ENCODE measurements at places on chromosomes 5 and 9.

- no peak for DNase-seq
Measured at GRCh38 chr9:25917731-25918362, 239.6 kb upstream of the TUSC1 start.

DNA sequence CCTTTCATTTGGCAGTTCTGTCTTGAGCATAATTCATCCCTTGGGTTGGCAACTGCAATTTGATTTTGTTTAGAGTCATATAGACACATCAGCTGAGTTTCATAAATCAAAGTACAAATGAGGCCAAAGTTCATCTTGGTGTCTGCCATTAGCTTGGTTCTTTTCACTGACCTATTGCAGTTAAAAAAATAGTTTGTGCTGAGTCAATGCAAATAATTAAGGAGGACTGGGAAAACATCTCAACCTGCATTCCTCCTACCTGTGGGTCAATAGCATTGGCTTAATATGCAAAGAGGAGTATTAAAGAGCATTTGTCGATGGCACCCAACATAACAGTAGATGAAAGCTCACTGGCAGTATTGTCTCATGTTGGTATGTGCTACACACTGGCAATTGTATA, 1.6 kb downstream of the PKD2L2 start:
- DNase-seq = no peak

DNA sequence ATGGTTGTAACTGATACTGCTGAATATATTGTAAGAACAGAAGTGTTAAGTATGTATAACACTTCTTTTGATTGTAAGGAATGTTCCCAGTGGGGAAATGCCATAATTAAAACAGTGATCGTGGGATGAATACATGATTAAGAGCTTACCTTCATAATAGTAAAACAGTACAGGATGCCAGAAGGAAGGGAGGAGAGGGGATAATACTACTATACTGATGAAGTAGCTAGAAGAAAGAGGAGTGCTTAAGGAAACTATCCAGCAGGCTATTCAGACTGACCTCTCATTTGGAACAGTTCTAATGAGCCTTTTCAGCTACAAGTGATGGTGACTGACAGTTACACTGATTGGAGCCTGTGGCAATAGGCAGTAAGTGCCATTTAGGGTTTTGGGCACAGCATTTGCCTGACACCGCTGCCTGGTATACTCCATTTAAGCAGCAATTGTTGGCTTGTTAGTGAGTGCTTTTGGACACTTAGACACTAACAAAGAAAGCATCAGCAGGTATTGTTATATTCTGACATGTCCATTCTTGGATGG, 33.8 kb upstream of the KDM4C start:
- no peak for DNase-seq

- no peak for DNase-seq
Measured at GRCh38 chr5:172871982-172872381, 37.9 kb downstream of the ERGIC1 start.

- DNase-seq = no peak
Measured at GRCh38 chr5:135147294-135148090, 113.5 kb upstream of the PITX1 start.

DNA sequence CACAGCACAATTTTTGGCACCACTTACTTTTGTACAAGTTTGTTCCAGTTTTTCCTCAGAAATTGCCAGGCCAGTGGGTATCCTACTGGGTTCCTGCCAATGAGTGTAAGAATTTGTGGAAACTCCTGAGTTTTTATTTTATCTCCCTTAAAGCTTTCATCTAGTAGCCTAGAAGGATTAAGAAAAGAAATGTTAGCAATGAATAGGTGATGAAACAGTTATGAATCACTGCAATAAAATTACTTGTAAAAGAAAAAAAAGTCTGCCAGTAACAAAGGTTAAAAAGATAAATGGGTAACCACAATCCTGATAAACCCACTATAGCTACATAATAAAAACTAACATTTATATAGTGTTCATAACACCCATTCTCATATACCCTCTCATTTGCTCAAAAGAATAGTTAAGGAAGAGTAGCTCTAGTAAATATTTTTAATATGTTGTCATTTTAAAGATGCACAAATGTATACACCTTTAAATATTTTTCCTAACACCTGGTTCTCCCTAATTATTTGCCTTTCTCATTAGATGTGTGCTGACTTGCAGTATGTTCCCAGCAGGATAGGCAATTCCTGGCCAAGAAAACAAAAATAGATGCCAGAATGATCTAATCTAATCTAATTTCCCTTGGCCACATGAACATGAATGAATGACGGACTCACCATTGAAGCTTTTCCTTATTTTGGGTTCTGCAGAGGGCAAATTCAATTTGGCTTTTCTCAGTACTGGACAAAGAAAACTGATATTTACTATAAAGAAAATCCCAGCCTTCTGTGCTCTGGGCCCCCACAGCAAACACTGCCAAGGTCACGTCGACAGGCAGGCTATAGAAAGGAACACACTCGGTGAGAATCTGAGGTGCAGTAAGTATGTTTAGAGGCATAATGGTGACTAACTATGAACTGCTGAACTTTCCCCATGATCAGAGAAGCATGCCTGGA, 26.4 kb downstream of the ERAP1 start:
- no peak for DNase-seq

DNA sequence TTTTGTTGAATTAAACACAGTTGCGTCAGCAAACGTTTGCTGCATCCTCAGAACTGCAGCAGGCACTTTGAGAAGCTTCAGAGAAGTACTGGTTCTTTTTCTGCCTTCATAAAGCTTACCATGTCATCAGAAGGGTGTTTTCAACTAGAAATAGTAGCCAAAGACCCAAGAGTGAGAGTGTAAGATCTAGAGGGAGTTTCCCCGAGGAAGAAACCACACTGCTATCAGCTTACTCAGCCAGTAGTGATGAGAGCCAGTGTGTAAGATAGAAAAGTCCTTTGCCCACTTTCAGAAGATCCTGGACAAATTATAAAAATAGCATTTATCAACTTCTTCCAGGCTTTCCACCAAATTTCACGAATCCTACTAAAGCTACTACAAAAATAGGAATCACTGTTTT, 154.5 kb downstream of the PAPPA start:
- DNase-seq = no peak

DNA sequence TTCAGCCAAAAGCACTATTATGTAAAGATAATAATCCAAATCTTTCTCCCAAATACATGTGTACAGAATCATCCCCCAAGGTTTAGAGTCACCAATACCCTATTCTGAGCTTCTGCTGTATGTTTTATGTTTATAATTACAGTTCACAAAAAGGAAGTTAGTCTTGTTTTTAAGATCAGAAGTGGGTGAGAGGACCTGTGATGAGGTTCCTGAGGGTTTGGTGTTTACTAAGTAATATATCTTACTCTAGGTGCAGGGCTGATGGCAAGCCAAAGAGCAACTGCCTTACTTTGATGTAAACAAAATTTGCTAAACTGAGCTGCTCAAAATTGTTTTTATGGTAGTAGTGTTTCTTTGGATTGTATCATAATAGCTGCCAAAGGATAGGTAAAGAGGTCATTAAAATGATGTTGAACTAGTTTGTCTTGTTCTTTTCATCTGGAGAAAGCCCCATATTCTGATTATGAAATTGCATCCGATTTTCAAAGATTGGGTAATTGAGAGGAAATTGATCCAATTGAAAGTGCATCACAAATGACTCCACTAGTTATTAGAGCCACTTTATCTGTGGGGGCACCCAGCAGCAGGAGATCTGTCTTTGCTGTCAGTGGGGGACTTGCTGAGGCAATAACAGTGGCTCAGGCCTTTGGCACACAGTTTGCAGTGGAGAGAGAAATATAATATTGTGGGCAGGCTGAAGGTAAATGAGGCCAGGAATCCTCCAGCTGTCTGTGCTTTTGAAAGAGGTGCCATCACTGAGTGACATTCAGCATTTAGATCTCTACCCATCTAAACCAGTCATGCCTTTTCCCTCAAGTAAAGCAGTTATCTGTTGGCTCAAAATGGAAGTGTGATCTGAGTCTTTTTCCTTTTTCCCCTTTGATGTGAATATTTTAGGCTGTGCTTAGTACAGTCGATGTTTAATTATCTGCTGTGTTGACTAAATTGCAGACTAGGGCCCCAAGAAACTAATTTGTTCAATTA, 14.1 kb downstream of the TRIM32 start:
- no peak for DNase-seq

DNA sequence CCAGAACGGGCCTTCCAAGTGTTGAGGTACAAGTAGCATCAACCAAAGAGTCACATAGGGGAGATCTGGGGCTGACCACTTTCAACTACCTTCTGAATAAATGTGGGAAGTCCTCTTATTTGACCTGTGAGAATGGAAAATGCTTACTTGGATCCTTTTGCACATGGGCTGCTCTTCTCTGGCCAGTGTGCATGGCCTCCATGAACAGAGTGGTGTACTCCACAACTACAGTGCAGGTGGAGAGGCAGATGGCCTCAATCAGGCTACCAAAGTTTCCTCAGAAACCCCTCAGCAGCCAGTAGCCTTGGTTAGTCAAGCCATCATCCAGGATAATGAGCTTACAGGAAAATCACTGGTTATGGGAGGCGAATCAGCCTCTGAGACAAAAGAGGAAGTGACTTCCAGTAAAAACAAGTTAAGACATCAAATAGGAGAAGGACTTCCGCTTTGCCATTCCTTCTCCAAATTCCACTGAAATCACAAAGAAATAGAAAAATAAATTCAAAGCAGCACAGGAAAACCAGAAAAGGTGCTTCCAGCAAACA, 18.3 kb upstream of the FCHO2 start:
- DNase-seq = no peak

DNA sequence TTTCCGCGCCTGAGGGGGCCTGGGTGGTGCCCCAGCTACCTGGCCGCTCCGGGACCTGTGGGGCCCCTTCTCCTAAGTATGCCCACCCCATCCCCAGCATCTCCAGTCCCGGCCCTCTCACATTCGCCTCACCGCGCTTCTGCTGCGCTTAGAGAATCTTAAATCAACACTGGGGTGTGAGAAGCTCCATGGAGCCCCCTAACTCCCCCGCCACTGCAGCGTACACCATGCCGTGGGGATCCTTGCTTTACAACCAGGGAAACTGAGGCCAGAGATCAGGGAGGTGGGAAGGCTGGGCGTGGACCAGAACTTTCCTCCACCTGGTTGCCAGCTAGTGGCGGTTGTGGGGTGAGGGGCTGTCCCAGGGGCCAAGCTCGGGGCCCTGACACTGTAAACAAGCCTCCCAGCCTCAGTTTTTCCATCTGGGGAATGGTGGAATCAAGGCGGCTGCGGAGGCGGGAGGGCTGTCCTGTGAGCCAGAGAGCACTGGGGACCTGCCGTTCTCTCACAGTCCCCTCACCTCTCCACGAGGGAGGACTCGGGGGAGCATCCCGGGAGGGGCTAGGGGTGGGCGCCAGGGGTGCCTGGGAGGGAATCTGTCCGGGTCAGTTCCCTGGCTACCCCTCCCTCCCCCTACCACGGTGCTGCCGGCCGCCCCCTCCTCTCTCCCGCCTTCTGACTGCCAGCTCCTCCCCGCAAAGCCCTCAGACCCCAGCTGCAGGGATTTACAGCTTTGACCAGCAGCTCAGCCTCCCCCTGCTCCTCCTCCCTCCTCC, 161.2 kb downstream of the C9orf50 start:
- DNase-seq = no peak

DNA sequence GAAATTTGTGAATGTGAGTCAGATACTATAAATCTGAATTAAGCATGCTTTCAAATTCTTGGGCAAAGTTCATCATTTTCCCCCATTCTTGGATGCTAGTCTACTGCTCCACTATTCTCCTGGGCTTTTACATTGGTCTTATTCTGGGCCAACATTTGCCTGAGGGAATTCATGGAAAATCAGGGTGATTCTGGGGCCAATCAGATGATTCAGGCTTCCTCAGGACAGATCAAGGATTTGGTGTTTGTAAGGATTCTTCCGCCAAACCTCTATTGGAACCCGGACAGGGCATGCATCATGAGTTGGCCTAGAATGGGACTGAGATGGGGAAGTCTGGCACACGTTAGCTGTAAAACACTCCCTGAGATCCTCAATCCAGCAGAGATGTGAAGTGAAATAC, 113.8 kb downstream of the MEF2C start:
- DNase-seq = no peak

DNA sequence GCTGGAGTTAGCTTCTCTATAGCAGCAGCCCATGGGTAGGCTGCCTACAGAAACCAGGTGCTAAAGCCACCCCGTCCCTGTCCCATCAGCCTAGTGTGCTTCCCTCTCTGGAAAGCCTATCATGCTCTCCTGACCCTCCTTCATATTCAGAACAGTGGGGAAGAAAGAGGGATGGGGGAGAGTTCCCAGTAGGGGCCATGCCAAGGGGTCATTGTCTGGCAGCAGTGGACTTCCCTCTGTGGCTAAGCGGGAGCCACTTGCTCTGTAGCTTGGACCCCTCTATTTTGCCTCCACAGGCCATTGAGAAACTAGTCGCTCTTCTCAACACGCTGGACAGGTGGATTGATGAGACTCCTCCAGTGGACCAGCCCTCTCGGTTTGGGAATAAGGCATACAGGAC, 17.5 kb downstream of the PTPA start:
- DNase-seq = no peak

DNA sequence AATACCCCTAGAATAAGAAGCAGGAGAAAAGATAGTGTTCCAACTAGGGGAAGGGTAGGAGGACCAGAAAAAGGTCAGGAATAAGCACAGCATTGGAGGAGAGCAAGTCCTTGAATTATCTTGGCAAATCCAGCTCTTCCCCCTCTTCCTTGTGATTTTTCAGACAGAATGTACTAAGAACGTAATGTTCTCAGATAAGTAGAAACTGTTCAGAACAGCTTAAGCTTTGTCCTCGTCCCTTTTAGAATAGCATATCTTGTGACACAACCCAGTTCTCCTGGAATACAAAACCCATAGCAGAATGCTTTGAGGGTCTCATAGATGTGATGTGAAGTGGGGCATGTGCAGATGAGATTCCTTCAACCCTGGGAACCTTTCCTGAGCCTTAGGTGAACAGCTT, 97.4 kb downstream of the EMB start:
- no peak for DNase-seq

- no peak for DNase-seq
Measured at GRCh38 chr5:147971472-147971871, 65.1 kb upstream of the C5orf46 start.

- DNase-seq = no peak
Measured at GRCh38 chr5:151303666-151304065, at the start of gene SLC36A3. SLC36A3 (minus strand) TSS chr5:151303766; CDS start chr5:151303354, 412 bp downstream.

DNA sequence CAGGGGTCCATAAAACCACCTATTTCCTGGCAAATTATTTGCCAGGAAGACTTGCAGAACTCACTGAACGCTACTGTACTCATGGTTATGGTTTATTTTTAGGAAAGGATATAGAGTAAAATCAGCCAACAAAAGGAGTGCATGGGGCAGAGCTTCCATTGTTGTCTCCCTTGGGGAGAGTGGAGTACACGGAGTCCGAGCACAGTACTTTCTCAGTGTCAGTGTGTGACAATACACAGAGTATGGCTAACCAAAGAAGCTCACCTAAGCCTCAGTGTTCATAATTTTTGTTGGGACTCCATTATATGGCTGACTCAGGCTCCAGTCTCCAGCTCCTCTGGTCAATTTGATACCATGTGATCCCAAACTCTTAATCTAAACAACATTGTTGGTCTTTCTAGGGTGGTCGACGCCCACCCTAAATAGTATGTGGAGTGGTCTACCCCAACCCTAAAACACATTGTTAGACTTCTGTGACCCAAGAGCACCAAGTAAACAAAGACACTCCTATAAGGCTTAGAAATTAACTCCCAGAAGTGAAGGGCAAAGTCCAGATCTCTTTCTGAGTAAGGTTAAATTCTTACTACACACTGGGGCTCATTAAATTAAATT, 74.9 kb downstream of the SLC44A1 start:
- DNase-seq = no peak

- DNase-seq = no peak
Measured at GRCh38 chr9:1320607-1321195, 270.5 kb downstream of the DMRT2 start.
